ENCODE measurements at places on chromosomes 16 and 17. TPM values are rescaled to one million over a fixed set of nuclear protein-coding genes. Genes with fewer than 3 reads are reported as not detected.

The KRT12 gene
- not detected for total RNA-seq

The ATP2A3 gene
- 0.84 TPM for total RNA-seq

The TBC1D28 gene
- not detected for total RNA-seq

The HSF4 gene
- total RNA-seq = 1.3 TPM

The GRAP gene
- total RNA-seq = not detected

The C16orf96 gene
- under 0.01 TPM for total RNA-seq

The PTX4 gene
- total RNA-seq = 0.15 TPM

The CPNE7 gene
- total RNA-seq = 34.2 TPM

All from bronchus fibroblast of lung (primary cell).